ENCODE measurements at places on chromosomes 16 and 17. TPM values are rescaled to one million over a fixed set of nuclear protein-coding genes. Genes with fewer than 3 reads are reported as not detected.

- no peak for DNase-seq
Measured at GRCh38 chr17:2703606-2704005, 8.0 kb downstream of the CLUH start.

- DNase-seq: no peak
Measured at GRCh38 chr17:74858672-74859458, 820 bp downstream of the GRIN2C start.

DNA sequence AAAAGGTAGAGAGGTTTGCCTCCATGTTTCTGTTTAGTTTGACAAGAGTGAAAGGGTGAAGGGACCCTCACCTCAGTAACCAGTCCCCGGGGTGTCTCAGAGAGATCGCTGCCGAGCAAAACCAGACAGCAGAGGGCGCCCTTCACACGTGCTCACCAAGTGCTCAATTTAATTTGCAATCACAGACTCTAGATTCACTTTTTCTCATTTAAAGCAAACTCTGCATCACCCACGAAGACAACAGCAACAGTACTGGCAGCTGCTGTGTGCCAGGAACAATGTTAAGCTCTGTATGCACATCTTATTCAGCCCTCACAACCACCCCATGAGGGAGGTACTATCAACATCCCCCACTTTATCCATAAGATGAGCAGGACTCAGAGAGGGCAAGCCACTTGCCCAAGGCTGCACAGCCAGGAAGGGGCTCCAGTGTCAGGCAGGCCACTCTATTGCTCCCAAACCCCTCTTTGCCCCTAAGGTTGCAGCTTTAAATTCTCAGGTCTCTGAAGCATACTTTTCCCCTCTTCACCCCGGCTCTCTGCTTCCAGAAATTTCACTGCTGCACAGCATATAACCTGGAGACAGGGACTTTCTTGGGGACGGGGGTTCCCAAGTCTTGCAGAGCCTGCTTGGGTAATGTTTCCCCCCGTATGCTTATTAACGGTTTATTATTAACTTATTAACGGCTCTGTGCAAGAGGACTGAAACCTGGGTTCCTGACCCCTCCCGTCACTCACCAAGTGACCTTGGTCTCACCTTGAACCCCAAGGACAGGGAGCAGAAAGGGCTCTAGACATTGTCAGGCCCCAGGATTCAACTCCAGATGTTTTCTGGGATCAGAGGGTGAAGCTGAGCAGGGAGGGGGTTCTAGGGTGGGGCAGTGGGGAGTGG lies 70.9 kb downstream of the CNGB1 start:
- peak; percentile 84 for DNase-seq

DNA sequence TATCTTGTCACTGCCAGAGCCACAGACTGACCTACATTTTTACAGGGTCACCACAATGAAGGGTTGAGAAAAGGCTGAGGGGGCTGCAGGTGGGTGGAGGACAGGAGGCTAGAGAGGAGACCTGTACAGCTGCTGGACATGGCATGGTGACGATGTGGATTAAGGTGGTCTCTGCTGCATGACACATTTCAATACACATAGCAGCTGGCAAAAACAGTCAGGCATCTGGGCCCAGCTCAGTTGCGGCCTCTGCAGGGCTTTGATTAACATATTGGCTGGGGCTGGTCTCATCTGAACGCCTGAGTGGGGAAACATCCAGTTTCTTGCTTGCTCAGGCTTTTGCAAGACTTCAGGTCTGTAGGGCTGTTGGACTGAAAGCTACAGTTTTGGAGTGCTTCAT lies 265.4 kb upstream of the FOXF1 start:
- DNase-seq: no peak

DNA sequence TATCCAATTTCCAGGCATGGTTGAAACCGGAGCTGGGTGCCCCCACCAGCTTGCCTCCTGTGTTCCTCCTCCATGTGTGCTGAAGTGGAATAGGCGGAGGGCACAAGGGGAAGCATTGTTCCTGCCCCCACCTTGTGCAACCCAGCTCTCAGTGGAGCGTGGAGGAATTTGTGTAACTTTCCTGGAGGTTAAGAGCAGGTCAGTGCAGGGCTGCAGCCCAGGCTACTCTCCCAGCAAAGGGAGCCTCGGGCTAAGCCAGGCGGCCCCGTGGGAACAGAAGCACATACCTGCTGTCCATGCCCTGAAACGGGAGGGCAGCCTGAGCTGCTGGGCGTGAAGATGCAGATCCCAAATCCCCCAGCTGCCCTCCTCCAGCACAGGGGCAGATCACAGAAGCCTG lies 158.8 kb upstream of the LHX1 start:
- DNase-seq: no peak

GRCh38 chr17:81384929-81385319 lies 10.3 kb upstream of the BAHCC1 start:
- DNase-seq: no peak

DNA sequence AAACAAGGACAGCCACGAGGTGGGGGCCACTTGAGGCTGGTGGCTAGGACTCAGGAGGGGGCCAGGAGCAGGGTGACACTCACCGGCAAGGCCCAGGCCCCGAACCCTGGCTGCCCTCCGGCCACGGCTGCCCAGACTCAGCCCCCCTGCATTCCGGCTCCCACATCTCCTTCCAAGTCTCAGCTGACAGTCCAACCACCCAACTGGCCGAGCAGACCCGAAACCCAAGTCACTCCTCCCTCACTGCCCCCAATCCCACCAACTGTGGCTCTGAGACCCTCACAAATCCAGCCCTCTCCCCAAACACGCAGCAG lies 9.4 kb downstream of the HAGH start:
- DNase-seq: no peak

PIK3R6 gene
- not detected for total RNA-seq

- DNase-seq: no peak
Measured at GRCh38 chr17:44878627-44879221, 20.5 kb downstream of the EFTUD2 start.

AXIN2 gene
- 141 TPM for total RNA-seq

GRCh38 chr16:57801098-57801808 lies 1.0 kb downstream of the KIFC3 start:
- DNase-seq: peak; percentile 71

TAC4 gene
- 17.1 TPM for total RNA-seq

NARF gene
- total RNA-seq: 62.1 TPM

DNA sequence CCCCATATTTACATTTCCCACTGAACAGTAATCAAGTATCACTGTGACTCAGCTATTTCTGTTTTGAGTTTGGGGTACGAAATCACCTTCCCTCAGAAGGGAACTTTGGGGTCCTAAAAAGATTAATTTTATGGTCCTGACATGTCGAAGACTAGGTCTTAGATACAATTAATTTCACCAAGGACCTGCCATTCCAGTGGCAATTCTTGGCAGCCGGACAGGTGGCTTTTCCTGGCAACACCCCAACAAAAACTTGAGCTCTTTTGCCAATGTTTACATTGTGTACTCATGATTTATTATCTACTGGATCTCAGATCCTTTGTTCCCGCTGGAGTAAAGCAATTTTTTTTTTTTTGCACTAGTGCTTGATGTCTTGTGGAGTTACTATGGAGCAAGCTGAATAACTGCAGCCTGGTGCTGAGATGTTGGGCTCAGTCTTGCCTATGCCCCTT lies 14.4 kb downstream of the SLFN5 start:
- no peak for DNase-seq

GRCh38 chr17:38870259-38871165 lies 654 bp downstream of the LASP1 start:
- peak; percentile 56 for DNase-seq

DNA sequence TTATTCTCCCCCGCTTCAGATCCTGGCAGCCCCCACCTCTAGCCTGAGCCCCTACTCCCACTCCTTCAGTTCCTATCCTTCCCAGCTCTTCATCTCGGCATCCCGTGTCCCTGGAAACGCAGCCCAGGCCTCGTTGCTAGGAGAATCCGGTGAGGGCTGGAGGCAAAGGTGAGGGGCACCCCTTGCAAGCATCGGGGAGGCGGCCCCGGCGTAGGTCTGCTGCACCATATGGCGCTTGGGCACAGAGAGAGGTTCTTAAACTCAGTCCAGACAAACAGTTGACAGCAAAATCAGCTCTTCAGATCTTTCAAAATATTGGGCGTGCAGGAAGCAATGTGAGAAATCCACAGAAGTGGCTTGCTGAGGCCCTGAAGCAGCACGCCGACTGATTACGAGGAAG lies 15.0 kb downstream of the SLC38A8 start:
- no peak for DNase-seq

TERB1 gene
- not detected for total RNA-seq

DNA sequence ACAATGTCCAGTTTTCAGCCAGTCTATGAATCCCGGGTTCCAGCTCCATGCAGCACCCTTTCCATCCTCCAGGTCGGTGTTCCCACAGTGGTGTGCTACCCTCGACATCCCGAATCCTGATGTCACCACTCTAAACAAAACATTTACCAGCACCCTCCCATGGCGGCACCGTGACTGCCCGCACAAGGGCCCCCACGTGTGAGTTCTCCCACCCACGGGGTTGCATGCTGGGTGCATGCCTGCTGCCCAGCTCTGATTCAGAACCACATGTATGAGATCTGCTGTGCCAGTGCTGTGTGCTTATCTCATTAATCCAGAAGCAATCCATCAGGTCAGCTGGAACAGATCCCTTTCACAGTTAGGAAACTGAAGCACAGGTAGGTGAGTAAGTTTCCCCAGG lies 57.4 kb downstream of the C16orf78 start:
- DNase-seq: no peak

GRCh38 chr16:71352466-71352865 lies 6.1 kb upstream of the CALB2 start:
- peak; percentile 17 for DNase-seq

- no peak for DNase-seq
Measured at GRCh38 chr17:57284583-57284982, 28.3 kb downstream of the MSI2 start.

DNA sequence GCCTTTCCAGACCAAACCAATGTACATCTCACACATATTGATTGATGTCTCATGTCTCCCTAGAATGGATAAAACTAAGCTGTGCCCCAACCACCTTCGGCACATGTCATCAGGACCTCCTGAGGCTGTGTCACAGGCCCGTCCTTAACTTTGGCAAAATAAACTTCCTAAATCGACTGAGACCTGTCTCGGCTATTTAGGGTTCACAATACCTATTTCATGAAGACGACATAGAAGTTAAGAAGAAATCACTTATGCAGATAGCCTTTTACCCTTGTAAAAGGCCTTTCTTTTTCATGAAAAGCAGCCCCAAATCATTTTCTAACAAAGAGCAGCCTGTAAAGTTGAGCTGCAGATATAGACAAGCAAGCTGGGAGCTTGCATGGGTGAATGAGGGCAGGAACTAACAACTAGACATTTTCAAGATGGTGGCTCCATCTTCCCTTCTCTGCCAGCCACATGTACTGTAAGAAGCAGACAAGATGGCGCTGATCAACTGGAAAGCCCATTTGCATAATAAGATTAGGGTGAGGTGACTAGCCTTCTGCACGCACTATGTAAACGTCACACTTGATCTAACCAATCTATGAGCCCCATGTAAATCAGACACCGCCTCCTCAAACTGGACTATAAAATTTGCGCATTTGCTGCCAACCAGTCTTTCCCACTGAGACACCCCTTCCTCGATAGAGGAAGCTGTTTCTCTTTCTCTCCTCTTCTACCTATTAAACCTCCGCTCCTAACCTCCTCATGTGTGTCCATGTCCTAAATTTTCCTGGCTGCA lies 4.7 kb upstream of the KDM8 start:
- no peak for DNase-seq

APOBR gene
- 0.61 TPM for total RNA-seq
